ENCODE measurements at places on chromosomes 3 and 15. TPM values are rescaled to one million over a fixed set of nuclear protein-coding genes. Genes with fewer than 3 reads are reported as not detected.

DNA sequence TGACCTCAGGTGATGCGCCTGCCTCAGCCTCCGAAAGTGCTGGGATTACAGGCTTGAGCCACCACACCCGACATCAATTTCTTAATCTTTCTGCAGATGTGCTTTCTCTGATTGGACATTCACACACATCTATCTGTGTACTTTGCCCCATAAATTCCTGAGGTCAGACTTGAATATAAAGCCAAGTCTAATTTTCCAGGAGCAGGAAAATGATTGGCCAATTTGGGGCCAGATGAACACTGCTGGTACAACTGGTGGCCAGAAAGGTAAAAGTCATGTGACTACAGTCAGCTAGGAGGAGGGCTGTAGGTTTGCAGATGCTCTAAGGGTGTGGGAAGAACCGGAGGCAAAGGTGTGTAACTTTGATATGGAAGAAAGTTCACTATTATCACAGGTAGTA lies 3.2 kb upstream of the RAD51 start:
- peak; percentile 50 for DNase-seq

- DNase-seq = no peak
These were observed 70.4 kb downstream of the ST6GAL1 start for GRCh38 chr3:187000711-187001151.

UNC45A gene
- total RNA-seq = 74.5 TPM

SI gene
- total RNA-seq = 66.1 TPM

IL20RB gene
- 0.96 TPM for total RNA-seq

GOLGA6B gene
- not detected for total RNA-seq
